Stimulated activated CD4-positive, alpha-beta T cell treated with anti-CD3 and anti-CD28 coated beads, Interleukin-12 subunit alpha, Interleukin-12 subunit beta, amount 100 ng/mL, for 24 hours (primary cell): ENCODE measurements at places on chromosomes 5 and 9.

DNA sequence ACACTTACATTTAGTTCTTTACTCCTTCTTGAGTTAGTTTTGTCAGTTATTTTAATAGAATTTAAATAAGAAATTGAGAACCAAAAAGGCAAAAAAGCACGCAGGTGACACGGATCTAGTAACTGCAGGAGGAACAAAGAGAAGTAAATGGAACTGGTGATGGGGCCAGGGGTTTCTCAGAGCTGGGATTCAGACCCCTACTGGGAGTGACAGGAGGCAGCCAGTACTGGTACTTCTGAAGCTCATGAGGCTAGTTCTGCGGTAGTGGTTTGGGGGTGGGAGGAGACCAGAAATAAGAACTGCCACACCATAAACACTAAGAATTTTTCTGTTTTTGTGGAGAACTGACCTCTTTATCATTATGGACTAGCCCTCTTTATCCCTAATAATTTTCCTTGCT is 48.2 kb downstream of the OXCT1 start:
- DNase-seq = no peak

DNA sequence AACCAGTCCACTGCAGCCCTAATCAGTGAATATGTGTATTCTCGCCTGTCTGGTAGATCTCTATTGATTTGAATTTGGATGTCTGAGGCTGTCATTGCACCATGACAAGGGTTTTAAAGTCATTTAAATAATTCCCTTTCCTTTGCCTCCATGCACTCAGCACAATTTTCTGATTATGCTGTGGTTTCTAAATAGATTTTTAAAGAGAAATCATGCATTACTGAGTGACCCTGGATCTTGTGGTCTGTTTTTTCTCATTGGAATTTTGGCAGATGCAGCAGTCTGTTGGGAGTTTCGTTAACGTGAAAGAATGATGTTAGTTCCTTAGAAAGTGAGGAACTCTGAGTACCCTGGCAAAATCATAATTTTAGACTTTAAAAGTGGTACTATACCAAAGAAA is 396.0 kb downstream of the LRRC70 start:
- no peak for DNase-seq

DNA sequence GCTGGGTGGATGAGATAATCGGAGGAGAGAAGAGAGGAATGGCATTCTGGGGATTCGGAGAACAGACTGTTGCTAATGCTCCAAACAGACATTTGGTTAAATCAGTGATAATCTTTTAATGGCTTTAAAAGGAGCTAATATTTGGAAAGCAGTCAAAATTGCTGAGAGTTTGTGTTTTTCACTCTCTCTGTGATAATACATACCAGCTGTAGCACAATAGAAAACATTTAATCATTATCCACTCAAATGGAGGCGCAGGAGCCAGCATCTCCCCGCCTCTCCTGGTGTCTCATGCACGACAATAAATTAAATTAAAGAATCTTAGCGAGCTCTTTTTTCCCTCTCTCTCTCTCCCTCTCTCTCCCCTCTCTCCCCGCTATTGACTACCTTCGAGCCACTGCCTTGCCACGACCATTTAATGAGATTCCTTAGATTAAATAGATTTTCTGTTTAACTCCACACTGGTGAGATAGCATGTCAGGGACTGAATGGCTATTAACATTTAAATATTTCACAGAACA is 268.6 kb upstream of the MVB12B start:
- DNase-seq = no peak

DNA sequence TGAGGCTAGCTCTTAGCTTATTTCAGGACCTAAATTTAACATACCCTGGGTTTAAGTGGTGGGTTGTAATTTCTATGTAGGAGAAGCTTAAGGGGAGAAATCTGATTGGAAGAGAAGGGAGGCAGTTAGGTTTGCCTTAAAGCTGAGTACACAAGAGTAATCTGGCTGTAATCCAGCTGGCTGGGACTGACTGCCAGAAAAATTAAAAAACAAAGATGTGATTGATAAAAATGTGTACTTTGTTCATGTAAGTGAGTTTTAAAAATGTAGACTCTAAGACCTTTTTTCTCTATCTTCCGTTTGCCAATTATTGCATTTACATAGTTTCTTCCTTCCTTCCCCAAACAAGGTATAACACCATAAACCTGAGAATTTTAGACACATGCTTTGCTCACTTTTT is 17.5 kb upstream of the MSMP start:
- no peak for DNase-seq

DNA sequence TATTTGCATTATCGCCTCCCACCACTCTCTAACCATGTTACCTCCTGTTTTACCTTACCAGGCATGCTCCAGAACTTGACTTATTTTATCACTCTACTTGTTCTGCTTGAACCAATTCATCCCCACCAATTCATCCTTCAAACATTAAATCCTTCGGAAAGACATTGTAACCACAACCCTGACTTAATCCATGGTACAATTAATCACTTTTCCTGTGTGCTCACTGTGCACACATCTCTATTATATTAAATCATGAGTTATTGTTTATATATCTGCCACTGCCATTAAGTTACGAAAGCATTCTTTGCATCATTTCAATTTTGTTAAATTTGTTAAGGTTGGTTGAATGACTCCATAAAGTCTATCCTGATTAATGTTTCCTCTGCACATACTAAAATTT is 7.4 kb upstream of the C5orf46 start:
- no peak for DNase-seq

GRCh38 chr9:96344458-96345180 is 38.9 kb downstream of the SLC35D2 start:
- no peak for DNase-seq

DNA sequence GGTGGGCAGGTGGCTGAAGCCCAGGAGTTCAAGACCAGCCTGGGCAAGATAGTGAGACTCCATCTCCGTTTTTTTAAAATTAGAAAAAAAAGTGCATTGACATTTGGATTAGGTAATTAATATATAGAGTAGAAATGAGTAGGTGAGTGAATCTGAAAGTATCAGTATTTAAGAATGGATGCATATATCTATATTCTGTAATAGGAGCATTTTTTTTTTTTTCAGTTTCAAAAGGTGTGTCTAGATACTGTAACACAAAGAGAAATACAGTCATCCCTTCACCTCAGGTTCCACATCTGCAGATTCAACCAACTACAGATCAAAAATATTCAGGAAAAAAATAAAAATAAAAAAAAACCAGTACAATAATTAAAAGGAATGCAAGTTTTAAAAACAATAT is 50.8 kb downstream of the RBM27 start:
- DNase-seq = no peak

DNA sequence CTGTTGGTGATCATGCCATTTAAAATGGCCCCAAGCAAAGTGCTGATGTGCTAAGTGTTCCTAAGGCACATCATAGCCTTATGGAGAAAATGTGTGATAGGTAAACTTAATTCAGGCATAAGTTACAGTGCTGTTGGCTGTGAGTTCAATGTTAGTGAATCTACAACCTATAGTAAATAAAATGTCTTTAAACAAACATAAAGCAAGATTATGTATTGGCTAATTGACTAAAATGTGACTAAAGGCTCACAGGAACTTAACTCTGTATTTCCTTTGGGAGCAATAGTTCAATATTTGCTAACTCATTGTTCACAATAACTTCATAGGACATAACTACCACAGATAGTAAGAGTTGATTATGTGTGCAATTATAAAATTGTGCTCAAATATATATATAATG is 49.4 kb upstream of the LRRC19 start:
- no peak for DNase-seq

DNA sequence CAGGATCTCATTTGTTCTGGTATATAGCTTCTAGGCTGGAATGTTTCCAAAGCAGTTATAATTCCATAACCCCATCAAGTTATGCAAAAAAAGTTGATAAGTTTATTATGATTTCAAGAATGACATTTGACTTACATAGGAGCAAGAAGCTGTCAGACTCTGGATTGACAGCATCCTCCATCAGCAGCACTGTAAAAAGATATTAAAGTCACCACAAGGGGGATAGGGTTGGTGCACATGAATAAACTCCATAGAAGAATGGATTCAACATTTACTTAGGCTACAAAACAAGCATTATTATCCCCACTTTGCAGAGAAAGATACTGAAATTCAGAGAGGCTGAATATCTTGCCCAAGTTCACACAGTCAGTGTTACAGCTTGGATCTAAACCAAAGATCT is 208.9 kb upstream of the SLC30A5 start:
- DNase-seq = no peak

- no peak for DNase-seq
Measured at GRCh38 chr5:62001640-62002039, 304.4 kb upstream of the KIF2A start.

DNA sequence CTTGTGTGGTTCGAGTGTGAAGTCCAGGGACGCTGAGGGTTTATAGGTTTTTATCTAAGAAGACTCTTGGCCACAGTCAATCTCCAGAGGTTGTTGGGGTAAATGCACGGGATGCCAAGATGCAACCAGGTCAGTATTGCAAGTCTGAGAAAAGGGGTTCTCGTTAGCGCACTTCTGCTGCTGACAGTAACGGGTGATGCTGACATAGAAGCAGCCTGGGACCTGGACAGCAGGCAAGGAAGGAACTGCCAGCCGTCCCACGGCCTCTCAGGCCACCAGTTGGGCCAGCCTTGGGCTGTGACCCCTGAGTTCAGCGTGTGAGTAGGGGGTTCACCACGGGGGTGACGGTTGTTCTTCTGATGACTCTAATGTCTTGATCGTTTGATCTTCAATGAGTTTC is 39.0 kb downstream of the TENT4A start:
- DNase-seq = no peak

DNA sequence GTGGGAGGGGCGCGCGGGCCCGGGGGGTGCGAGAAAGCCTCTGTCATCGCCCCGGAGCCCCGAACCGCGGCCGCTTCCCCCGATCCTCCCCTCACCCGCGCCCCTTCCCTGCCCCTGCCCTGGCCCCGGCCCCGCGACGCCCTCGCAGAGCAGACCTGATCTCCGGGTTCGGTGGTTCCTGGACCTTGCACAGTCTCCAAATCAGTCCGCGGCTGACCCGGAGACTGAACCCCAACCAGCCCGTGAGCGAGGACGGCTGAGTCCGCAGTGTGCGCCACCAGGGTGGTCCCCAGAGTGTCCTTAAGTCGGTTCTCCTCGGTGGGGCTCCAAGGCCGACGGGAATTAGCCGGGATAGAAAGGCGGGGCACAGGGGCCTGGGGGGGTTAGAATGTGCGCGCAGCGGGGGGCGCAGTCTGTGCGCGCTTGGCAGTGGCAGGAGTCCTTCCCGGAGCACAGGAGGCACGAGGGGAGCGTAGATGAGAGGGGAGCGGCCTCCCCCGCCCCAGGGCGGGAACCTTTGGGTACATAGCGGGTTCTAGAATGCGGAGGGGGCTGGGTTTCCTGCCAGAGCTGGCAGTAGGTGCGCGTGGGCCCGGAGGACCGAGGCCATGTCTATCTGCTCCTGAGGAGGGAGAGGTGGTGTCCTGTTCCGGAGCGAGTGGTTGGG is 779 bp downstream of the PKN3 start:
- DNase-seq = no peak

GRCh38 chr5:7036192-7036835 is 323.1 kb downstream of the TENT4A start:
- DNase-seq = no peak

DNA sequence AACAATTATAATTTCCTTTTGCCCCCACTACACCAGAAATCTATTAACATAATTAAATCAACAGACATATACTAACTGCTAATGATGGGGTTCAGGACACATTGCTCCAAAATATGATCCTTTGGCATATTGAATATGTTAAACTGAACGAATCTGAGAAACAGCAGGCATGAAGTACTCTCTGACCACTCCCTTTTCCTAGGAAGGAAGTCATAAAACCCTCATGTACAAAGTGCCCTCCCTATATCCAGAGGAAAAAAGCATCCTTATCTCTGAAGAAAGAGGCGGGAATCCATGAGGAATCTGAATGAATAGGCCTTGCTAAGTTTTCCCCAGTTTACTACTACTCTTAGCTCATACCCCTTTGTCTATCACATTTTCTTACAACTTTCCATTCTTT is 67.9 kb downstream of the ADAMTS6 start:
- no peak for DNase-seq

- no peak for DNase-seq
Measured at GRCh38 chr5:138212828-138213160, 329 bp downstream of the CDC23 start.

DNA sequence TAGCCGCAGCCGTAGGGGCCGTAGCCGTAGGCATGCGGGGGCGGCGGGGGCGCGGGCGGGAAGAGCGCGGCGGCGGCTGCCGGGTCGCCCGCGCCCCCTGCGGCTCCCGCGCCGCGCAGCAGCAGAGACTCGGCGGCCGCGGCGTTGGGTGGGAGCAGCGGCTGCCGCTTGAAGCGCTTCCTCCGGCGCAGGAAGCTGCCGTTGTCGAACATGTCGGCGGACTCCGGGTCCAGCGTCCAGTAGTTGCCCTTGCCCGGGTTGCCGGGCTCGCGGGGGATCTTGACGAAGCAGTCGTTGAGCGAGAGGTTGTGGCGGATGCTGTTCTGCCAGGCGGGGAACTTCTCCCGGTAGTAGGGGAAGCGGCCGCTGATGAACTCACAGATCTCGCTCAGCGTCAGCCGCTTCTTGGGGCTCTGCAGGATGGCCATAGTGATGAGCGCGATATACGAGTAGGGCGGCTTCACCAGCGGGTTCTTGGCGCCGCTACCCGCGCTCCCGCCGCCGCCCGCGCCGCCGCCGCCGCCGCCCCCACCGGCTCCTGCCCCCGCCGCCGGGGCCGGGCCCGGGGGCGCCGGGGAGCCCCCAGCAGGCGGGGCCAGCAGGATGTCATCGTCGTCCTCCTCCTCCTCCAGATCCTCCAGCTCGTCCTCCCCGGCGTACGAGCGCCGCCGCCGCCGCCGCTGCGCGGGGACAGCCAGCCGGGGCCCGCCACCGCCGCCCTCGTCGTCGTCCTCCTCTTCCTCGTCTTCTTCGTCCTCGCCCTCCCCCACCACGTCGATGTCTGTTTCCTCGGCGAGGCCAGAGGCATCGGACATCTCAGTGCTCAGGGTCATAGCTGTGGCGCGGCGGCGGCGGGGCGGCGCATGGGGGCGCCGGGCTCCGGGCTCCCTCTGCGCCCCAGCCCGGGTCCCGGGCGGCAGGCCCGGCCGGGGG is 781 bp downstream of the FOXD1 start:
- no peak for DNase-seq
